NCI-H524 treated with DMSO at 0.1 percent for 48 hours (cell line): ENCODE measurements at places on chromosomes 12 and 14.

DNA sequence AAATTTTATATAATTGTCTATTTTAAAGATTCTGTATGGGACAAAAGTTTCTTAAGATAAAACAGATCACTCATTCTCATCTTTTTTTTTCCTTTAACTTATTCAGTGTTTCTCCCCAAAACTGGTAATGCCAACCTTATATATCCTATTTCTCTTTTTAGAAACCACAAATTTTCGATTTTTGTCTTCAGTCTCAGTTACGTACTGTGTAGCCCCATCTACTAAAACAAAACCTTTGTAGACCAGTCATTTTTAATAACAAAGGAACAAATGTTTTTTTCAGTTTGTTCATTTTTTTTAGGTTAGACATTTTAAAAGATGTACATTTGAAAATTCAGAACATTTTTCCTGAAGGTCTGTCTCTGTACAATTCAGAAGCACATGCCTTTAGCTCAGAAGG lies 18.2 kb downstream of the PNMA1 start:
- no peak for DNase-seq

DNA sequence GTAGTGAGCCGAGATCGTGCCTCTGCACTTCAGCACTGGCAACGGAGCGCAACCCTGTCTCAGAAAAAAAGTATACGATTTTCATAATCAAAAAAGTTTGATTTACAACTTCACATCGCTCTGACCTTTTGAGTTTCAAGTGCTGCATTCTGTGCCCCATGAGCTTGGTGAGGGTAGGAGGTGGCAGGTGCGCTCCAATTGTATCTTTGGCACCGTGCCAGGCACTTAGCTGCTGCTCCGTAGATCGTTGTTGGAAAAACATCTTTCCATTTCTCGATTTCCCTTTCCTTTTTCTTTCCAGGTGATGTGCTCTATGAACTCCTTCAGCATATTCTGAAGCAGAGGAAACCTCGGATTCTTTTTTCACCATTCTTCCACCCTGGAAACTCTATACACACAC lies 203.7 kb downstream of the ETV6 start:
- no peak for DNase-seq

DNA sequence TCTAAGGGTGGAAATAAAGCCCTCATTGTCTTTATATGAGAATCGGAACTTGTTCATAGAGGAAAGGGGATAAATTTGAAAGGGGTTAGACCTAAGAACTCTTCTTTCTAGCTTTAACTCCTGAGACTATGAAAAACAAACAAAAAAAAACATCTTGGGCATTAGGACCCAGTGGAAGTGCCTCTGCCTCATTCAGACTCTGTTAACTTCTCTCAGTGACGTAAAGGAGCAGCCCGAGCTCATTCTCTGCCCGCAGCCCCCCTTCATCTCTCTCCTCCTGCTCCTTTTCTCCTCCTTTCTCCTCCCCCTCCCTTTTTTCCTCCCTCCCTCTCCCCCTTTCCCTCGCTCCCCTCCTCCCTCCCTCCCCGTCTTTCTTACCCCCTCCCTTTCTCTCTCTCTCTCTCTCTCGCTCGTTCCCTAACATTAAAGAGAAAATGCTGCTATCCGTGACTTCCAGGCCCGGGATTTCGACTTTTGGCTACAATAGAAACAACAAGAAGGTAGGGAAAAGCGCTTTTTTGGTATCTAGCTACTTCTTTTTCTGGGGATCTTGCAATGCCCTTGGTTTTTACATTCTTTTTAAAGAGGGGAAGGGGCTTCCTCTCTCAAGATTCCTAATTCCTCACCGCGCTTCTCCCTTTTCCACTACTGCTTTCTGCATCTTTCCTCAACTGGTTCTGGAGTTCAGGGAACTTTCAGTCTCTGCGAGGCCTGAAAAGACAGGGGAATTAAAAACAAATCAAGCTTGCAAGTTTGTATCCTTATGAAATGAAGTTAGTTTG lies at the start of gene RBMS2:
TSS of gene RBMS2 (plus strand) at position 231 of the 782 bp plus-strand sequence. CDS start at position 435, 204 bp downstream.
- DNase-seq, result peak; percentile 30

DNA sequence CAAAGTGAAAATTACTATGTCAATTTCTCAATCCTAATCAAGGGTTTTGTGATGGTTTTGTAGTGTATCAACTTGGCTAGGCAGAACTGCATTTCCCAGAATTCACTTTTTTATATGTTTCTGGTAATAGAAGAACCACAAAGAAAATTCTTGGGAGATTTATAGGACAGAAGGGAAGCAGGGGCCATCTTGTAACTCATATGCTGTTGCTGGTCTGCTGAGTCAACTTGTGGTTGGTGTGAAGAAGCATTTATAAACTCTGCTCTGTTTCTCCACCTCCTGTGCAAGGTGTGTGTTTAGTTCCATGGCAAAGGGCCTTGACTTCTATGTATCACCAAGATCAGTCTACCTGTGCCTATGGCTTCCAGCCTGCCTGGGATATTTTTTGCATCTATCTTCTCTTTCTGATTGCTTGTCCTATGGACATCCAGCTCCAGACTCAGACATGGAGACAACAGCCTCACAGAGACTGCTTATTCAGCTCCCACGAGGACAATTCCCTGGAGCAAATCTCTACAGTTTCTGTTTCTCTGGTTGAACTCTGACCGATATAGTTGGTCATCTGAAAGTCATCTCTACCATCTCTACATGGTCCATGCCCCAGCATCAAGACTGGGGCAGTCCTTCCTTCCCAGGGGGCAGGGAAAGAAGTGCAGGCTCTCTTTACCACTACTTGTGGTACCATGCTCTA lies 364.3 kb upstream of the DDHD1 start:
- DNase-seq, result no peak

DNA sequence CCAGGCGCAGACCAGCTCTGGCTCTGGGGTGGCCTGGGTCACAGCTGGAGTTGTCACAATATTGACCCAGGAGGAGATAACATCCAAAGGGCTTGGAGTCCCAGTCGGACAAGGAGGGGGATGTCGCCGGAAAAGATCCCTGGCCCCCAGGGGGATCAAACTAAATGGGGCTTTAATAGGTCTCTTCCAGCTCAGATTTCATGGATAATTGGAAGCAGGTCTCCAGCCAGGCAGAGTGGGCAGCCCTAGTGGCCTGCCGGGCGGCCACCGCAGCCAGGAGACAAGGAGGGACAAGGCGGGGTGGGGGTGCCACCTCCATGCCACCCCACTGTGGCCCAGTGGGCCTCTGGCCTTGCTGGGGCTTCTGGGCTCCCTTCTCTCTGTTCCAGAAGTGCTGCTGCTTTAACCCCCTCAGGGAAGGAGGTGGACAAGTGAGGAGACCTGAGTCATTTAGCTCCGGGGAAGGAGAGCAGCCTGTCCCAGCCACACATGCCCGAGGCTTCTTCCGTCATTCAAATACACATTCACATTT lies 23.1 kb upstream of the PGF start:
- DNase-seq, result peak; percentile 11

- DNase-seq, result peak; percentile 12
Measured at GRCh38 chr12:55188974-55189556, 31.8 kb upstream of the OR10A7 start.

DNA sequence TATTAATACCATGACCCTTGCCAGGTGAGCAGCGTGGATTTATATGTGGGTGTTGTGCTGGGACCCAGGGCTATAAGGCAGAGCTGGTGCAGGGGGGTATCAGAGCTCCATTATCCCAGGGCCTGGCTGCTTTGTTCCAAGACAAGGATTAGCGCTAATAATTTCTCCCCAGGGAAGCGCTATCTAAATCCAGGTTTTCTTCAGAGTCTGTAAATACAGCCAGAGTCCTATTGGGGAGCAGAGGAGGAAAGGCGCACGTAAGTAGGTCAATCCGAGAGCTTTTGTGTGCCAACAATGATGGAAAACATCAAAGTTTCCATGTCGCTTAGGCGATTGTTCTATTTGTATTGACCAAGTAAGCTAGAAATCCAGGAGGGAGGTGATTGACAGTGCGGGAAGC lies 1009.7 kb downstream of the VRK1 start:
- DNase-seq, result no peak

DNA sequence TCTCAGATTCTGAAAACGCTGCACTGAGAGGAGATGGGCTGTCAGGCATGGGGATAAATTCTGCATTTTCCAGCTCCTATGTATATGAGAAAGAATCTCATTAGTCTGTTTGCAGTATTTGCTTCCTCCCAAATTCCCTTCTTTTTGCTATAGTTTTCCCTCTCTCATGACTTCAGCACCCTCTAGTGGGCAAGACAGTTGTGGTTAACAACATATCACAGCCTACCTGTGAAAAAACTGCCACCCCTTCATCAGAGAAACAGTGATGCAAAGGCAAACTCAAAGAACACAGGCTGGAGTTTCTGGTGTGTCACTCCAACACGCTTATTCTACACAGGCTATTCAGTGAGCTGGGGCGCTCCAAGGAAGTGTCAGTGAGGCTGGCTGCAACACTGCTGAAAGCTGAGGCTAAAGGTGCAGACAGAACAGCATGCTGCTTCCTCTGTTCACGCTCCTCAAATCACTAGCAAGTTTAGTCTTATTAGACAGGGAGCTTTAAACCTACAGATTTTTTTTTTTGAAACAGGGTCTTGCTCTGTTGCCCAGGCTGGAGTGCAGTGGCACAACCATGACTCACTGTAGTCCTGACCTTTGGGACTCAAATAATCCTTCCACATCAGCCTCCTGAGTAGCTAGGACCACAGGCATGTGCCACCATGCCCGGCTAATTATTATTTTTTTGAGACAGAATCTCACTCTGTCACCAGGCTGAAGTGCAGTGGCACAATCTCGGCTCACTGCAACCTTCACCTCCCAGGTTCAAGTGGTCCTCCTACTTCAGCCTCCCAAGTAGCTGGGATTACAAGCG lies 19.3 kb downstream of the ZC2HC1C start:
- DNase-seq, result no peak

- no peak for DNase-seq
Measured at GRCh38 chr14:93536945-93537344, 106.2 kb downstream of the UNC79 start.

DNA sequence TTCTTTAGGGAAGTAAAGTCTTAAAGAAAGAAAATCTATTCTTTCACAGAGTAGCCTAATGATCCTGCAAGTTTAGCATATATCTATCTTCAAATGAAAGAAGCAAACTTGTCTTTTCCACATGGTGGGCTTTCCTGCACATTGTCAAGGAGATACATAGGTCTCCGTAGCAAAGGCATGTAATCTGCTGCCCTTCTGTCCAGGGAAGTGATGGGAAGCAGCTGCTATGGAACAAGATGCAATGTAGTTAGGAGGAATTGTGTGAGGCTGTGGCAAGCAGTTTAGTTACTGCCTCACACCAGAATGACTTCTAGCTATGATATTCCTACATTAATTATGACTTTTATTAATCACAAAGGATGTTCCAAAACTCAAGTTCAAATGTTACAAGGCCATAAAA lies 174.4 kb downstream of the PDZRN4 start:
- no peak for DNase-seq

DNA sequence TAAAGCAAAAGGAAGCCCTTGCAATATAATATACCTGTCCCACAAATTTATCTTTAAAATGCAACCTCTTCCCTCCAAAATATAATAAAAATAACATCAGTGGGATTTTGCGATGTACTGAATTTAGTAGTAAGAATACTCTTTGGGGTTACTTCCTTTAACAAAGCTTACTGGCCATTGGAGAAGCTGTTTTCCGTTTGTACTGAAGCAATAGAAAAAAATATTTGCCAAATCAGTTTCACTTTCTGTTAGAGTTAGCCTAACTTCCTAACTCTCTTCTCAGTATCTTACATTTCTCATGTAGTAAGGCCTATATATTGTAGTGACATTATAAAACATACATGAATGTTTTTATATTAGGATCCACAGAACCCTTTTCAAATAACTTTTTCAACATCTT lies 3.7 kb downstream of the MAX start:
- no peak for DNase-seq

DNA sequence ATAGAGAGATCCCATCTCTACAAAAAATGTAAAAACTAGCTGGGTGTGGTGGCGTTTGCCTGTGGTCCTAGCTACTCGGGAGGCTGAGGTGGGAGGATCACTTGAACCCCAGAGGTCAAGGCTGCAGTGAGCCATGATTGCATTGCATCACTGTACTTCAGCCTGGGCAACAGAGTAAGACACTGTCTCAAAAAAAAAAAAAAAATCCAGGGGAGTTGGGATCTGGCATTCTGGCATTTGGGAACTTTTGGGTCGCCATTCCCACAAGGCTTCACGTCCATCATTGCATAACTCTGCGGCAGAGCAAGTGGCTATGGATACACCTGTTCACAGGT lies 34.7 kb upstream of the FAM181A start:
- no peak for DNase-seq

DNA sequence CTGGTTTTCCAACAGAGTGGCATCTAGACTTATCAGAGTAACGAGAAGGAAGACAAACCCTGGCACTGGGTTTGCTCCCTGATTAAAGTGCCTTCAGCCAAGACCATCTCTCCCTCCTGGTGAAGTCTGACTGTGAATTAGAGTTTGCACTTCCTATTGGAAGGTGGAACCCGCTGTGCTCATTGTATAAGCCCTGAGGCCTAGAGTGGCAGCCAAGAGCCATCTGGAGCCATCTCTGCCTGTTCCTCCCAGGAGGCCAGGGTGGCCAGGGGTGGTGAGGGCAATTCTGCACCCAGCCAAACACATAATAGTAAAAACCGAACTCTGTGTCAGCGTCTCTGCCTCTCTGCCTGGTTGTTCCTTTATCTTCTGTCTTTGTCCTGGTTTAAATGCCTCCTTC lies 25.0 kb downstream of the MFAP5 start:
- no peak for DNase-seq
